ENCODE measurements at places on chromosomes 2 and 18.

GRCh38 chr2:134231965-134232340, 21.9 kb upstream of the MGAT5 start:
- no peak for DNase-seq

- no peak for DNase-seq
Observed at GRCh38 chr2:51085420-51086068, 53.6 kb upstream of the NRXN1 start.

DNA sequence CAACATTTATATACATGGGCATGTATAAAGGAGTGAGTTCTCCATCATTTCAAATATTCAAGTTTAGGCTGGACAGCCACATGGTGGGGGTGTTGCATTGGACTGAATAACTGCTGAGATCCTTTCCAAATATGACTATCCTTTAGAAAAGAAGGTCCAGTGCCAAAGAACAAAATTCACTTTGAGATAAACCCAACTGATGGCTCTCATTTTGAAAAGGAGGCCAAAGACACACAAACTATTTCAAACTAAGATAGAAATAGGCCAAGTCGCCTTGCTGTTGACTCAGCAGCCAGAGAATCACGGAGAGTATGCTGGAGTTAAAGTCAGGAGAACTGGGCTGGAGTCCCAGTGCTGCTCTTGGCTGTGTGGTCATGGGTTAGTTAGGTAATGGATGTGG, 204.5 kb upstream of the LRATD1 start:
- no peak for DNase-seq

DNA sequence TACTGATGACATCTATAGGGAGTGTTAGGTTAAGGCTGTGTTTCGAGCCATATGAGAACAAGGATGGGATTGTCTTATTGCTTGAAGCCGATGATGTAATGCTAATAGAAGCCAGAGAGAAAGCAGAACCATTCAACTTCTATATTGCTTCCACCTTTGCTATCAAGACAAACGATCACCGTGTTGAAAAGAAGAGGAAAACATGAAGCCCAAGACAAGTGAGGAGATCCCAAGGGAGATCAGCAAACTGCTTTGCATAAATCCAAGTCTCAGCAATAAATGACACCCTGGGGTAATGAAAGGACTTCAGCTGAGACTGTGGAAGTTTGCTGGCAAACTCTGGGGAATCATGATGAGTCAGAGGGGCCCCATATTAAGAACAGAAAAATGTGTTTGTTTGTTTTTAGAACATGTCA, 206.2 kb downstream of the NCKAP5 start:
- DNase-seq = no peak

Measured in activated CD8-positive, alpha-beta memory T cell treated with anti-CD3 and anti-CD28 coated beads for 4 hours (primary cell).